Mucosa of descending colon (tissue), 3 donors: ENCODE measurements at places on chromosomes 13 and 19. TPM values are rescaled to one million over a fixed set of nuclear protein-coding genes. Genes with fewer than 3 reads are reported as not detected.

The NACC1 gene
- total RNA-seq = 58.9 TPM

The PCP2 gene
- total RNA-seq = not detected

- no peak for DNase-seq
Observed at GRCh38 chr13:83825676-83826075, 56.6 kb downstream of the SLITRK1 start.

- no peak for DNase-seq
Observed at GRCh38 chr13:113210833-113211232, 1.4 kb downstream of the CUL4A start.
